Pancreas (tissue), 10 donors: ENCODE measurements at places on chromosomes 6 and 20.
A peak's percentile ranks its signal among the peaks of the same experiment; 100 is the strongest.

DNA sequence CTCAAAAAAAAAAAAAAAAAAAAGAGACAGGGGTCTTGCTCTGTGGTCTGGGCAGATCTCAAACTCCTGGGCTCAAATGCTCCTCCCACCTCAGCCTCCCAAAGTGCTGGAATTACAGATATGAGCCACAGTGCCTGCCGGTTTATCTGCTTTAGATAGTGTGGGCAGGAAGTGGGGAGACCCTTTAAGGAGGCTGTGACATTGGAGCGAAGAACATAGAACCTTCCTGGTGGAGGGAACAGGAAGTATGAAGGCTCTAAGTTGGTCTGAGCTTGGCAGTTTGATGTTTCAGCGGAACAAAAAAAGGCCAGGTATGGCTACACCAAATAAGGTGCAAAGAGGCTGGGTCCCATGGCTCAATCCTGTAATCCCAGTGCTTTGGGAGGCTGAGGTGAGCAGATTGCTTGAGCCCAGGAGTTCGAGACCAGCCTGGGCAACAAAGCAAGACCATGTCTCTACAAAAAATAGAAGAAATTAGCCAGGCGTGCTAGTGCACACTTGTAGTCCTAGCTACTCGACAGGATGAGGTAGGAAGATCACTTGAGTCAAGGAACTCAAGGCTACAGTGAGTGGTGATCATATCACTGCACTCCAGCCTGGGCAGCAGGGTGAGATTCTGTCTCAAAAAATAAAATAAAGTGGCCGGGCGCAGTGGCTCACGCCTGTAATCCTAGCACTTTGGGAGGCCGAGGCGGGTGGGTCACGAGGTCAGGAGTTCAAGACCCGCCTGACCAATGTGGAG is 8.7 kb upstream of the ZMYND8 start:
- DNase-seq: no peak

DNA sequence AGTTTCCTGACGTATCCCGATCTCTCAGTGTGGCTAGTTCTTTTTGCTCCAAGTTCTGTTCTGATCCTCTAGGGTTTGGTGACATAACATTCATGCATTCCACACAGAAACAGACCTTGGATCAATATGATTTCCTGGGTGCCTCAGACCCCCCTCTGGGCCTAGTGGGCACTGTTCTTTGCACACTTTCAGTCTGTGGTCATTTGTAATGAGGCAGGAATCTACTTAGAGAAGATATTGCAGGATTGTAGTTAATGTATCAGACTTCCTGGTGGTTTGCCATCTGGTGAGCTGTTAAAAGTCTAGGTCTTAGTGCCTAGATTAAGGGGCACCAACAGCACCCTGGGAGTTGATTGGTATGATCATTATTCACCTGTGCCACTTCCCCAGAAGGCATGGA is 7.5 kb downstream of the BEND6 start:
- DNase-seq: no peak

- no peak for DNase-seq
Observed at GRCh38 chr6:5326022-5326641, 64.8 kb downstream of the FARS2 start.

DNA sequence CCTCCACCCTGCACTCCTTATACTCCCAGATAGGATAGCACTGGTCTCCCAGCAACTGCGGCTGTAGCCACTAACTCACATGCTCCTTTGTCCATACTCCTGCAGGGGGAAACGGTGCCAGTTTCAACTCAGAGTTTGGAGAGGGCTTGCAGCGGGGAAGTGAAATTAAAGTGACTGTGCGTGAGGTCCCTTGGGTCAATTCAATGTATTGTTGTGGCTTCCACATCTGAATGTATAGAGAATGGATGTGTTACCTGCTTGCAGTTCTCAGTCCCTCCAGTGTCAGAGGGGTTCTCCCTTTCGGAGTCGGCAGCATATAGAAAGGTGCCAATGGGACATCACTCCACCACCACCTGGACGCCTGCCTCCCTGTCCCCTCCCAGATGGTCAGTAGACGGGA is 93.6 kb upstream of the CNKSR3 start:
- DNase-seq: no peak

DNA sequence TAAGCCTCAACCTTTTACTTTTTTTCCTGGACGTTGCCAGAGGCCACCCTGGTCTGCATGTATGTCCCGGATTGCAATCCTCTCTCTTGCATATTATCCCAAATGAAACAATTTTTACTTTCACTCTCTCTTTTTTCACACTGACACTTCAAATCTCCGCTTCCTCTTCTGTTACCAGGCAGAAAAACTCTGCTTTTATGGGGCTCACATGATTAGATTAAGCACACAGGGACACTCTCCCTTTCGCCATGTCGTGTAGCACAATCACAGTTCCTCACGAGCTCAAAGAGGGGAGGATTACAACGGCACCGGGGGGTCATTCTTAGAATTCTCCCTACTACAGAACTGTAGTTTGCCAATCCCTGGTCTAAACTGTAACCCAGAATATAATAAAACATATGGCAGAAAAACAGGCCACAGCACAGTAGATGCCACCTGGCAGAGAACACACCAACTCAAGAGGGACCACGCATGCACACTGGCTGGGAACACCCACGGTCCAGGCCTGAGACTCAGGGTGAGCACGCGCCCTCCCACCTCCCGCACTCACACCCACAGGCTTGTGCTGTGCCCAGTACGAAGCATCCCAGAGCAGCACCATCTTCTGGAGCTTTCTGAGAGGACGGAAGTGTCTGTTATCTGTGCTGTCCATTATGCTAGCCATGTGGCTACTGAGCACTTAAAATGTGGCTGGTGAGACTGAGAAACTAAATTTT is 288.7 kb downstream of the KIF16B start:
- DNase-seq: no peak

DNA sequence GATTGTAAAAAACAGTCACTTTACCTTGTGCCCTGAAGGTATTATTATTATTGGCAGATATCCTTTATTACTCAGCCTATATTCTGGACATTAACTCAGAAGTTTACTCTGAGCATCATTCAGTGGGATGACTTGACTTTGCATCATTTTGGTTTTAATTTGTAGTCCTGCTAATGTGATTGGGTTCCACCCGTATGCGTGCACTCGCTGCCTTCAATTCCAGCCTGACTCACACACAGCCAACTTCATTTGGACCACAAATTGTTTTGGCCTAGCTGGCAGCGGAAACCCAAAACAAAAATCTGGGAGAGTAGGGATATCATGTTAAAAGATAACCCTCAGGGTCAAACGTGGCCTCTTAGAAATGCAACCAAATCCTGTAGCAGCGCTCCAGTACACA is 704.4 kb upstream of the SLC35B3 start:
- DNase-seq: no peak

DNA sequence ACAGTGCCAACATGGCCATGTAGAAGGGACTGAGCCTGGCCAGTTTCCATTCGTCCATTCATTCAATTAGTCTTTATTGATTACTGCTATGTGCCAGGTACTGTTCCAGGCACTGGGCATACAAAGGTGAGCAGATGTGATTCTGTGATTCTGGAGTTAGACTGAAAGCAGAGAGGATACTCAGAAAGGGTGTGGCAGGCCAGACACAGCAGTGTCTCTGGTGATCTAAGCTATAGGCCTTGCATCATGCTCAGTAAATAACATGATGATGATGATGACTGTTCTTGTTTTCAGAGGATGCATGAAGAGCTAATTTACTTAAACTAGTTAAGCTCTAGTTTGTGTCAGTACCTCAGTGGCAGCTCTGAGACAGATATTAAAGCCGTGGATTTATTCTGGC is 31.4 kb upstream of the FUCA2 start:
- DNase-seq: no peak

- no peak for DNase-seq
Observed at GRCh38 chr6:137307163-137307854, 88.1 kb upstream of the IFNGR1 start.

- no peak for DNase-seq
Observed at GRCh38 chr6:14375930-14376329, 258.4 kb downstream of the CD83 start.

DNA sequence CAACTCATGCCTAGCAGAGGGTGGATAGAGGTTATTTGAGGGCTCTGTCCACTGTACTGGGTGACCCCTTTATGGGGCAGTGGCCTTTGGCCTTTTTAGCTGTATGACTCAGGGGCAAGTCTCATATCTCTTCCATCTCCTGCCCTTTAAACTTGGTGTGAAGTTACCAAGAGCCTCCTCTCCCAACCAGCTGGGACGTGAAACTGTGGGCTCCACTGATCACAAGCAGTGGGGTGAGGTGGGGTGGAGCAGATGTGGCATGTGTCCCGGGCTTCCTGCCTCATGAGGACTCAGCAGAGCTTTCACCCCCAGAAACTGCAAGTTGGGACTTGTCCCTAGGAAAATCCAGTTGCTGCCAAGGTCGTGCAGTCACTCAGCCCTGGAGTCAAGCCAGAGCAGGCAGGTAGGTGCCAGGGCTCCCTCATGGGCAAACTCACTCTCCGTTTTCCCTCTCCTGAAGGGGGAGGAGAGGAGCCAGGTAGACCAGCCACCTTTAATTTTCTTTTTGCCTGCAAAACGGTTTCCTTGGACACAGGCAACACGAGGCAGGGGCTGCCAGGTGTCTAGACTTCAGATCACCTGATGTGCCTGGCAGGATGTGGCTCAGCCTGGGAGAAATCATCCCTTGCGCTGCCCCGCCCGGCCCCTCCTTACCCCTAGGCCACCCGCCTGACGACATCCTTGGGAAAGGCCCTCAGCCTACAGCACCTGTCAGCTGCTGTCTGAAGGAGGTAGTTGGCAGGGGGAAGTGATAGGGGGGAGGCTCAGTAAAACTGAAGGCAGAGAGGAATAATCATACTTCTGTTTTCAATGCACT is 4.0 kb downstream of the CDKN1A start:
- peak; percentile 93 for DNase-seq

DNA sequence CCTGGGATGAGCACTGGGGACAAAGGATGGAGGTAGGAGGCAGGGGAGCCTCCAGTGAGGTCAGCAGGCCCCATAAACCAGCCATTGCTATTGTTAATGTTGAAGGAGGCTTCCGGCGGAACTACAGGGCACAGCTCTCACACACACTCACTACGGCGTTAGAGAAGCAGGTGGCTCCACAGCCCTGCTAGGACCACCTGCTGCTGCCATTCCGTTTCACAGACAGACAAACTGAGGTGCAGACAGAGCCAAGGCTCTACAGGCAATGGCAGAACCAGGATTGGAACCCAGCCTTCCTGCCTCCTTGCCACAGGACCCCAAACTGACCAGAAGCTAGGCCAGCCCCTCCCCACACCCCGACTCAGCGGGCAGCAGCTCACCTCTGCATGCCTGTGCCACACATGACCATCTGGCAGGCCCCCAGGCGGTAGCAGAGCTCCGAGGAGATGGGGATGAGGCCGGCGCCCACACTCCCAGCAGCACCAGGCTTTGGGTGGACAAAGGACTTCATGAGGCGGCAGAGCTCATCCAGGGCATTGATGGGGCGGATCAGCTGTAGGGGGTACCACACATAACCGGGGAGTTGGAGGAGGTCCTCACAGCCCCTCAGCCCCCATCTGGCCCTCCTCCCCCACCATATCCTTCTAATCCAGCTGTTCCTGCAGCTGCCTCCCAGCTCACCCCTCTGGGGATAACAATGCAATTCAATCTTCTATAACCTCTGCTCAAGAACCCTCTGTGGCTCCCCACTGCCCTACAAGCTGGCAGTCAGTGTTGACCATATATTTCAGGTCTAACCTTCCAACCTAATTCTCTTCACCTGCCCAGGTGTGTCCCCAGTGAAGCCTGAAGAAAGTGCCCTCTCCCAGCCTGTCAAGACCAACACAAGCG is 198.5 kb downstream of the PREX1 start:
- DNase-seq: no peak

GRCh38 chr6:90103056-90103800 is 193.4 kb downstream of the BACH2 start:
- DNase-seq: no peak

GRCh38 chr20:50681359-50682064 is 9.8 kb downstream of the RIPOR3 start:
- no peak for DNase-seq

GRCh38 chr6:32045811-32046449 is 7.7 kb downstream of the CYP21A2 start:
- DNase-seq: no peak

DNA sequence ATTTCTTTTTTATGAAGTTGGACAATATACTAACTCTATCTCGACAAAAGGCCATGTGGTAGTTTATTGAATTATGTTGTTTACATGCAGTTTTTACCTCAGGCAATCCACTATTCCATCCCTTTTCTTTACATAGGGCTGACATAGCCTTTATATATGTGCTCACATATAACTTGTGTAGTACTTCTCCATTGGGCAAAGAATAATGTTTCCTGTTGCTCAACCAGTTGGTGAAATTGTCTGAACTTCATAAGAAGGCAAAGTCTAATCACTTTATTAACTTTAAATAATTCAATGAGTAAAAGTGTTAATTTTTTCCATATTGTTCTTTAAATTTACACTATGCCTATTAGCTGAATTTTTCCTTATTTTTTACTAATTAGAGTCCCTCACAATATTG is 1272.1 kb downstream of the EPHA7 start:
- no peak for DNase-seq

GRCh38 chr20:24425523-24426135 is 43.8 kb upstream of the SYNDIG1 start:
- DNase-seq: no peak

GRCh38 chr6:39906318-39906761 is 27.9 kb downstream of the MOCS1 start:
- DNase-seq: no peak
